ENCODE measurements at places on chromosomes 11 and 22.

DNA sequence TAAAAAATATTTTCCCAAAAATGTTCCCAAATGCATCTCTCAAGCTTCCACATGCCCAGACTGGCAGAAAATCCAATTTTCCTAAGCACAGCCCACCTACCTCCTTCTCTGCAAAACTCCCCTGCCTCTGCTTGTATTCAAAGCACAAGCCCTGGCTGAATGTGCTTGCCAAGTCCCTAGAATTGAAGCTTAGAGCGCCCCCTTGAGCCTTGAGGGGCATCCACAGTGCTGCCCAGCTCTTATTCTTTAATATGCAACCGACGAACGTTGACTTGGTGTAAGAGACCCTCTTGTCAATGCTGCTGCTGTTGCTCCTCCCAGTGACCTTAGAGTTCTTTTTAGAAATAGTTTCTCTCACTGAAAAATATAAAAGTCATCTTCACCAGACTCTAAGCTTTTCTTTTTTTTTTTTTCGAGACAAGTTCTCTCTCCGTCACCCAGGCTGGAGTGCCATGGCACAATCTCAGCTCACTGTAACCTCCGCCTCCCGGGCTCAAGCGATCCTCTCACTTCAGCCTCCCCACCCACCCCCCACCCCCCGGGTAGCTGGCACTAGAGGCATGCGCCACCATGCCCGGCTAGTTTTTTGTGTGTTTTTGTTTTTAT, 63.5 kb upstream of the CAPRIN1 start:
- DNase-seq = peak; percentile 34

DNA sequence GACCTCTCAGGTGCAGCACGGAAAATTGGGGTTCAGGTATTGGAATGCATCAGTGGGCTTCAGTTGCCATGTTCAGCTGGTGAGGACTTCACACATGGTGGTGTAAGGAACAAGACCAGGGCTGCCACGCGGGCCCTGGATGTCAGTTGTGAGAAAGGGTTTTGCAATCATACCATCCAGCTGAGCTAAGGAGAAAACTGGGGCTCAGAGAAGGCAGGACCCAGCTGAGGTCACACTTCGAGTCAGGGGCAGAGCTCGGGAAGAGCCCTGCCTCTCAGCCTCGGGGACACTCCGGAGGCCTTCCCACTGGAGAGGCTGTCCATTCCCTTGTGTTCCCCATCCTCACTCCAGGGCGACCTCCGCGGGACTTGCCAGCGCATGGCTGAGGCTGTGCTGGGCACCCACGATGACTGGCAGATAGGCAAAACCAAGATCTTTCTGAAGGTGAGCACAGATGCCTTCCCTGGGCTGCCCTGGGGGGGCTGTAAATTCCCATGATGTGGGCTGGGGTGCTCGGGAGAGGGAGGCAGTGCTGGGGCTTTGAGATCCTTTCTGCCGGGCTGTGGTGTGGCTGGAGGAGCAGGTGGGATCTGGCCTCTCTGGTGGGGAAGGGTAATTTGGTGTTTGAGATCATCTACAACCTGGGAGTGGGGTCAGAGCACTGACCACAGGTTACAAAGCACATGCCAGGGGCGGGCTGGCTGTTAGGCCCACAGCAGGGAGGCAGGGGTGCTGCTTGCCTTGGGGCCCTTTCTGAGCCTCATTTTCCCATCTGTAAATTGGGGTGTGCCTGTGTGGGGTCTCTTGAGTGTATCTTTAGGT, 47.2 kb downstream of the MYO7A start:
- DNase-seq = no peak

DNA sequence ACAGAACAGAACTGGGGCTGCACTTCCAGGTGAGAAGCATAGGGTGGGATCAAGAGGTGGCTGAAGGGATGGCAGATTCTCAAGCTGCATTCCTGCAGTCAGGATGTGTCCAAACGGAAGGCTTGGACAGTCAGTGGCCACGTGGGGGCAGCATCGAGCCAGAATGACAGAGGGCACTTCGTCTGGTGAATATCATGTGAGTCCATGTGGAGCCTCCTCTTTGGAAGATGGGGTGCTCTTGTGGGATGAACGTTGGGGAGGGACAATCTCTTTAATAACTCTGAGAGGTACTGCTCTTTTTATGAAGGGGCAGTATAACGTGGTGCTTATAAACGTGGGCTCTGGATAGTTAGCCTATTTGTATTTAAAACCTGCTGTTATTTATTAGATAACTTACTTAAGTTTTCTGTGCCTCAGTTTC, 154.9 kb upstream of the NAV2 start:
- no peak for DNase-seq

- DNase-seq = no peak
These were observed 29.2 kb downstream of the NF2 start for GRCh38 chr22:29632672-29633071.

DNA sequence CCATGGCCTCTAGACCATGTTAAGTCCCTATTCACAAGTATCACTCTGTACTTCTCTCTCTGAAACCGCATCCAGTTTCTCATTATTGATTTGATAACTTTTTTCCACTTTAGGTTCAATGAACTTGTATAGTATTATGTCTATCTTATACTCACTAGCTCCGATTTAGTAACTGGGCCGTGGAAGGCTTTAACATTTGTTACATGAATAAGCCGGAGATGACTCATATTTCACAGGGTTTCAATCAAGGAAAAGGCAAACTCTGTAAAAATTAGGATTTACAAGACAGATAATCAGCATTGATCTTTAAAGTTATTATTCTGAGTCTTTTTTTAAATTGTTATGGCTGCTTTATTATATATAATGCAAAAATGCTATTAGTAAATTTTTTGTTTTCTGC, 662.2 kb upstream of the CNTN5 start:
- DNase-seq = no peak

Measured in nucleus accumbens (tissue), 56 donors.